ENCODE measurements at places on chromosomes 4 and X.

DNA sequence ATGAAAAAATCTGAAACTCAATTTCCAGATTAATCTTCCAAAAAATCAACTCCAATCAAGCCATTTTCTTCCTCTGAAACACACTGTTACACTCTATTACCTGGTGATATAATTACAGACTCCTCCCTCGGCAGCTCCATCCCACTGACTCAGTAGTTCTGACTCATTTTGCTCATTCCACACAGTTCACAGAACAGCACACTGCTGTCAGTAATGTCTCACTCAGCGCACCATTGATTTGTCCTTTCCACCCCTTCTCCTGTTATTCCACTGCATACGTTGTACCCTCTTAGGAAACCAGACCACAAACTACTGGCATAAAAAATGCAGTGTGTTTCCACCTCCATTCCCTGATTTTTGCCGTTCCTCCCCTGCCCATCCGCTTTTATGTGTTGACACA lies 212.7 kb downstream of the SLIT2 start:
- no peak for DNase-seq

- DNase-seq, result no peak
Measured at GRCh38 chr4:7962609-7963508, 23.2 kb upstream of the AFAP1 start.

DNA sequence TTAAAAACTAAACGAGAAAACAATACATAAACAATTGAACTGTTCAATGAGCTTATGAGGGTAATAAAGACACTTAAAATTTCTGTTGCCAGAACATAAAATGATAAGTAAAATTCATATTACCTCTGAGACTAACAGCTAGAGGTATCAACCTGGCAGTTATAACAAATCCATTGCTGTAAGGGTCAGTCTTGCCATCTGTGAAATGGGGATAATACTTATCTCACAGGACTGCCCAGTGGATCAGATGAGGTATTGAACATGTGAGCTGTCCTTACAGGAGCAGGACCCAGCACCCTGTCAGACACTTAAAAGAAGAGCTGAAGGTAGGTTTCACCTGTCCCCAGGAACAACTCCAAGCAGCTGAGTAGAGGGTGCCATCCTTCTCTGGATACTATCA lies 2.5 kb downstream of the TCEAL3 start:
- no peak for DNase-seq

DNA sequence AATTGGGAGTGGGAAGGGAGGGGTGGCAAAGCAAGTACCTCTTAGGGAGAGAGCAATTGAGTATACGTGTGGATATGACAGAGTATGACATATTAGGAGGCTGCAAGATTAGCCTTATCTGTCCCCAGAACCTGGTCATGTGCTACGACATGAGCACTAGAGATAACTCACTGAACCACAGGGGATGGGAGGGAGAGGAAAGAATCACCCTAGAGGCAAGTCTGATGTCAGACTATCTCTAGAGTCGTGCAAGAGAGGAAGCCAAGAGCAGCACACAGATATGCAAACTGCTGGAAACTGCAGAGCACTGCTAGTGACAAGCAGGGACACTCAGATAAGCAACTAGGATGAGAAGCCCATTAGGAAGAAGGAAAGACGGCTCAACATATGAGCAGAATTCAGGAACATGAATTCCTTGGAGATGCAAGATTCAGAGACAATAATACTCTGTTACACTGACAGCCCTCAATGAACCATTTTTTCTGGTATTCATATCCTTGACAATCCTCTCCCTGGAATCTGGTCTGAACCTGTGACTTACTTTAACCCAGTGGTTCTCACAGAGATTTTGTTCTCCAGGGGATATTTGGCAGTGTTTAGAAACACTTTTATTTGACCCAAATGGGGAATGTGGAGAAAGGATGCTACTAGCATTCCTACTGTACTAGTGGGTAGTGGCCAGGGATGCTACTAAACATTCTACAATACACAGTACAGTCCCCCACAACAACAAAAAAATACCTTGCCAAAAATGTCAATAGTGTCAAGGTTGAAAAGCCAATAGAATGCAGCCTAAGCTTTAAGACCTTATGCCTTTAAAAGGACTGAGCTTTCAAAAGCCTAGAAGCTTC lies 84.0 kb upstream of the BMP2K start:
- no peak for DNase-seq

DNA sequence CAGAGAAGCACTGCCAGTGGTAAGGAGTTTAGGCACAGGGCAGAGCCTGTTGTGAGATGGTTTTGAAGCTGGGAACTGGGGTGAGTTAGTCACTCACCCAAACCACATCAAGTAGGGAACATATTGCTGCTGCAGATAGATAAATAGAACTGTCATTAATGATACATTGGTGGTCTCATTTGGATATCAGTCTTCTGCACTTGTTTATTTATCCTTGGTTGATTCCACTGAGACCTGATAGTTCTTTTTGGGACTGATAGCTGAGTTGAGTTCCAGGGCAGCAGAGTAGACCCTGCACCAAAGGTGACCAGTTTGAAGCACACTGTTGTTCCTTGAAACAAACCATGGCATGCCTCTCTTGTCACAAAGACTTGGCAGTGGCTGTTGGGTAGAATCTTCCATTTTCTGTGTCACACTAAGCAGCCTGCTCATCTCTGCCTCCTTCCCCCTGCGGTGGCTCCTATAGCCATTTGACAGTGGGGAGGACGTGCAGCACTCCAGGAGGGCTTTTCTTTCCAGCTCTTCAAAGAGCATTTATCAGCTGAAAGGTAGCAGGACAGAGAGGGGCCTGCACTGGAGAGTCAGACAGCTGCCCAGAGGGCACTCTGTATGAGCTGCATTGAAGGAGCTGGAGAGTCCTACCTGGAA lies 59.7 kb upstream of the TMEM164 start:
- DNase-seq, result no peak

DNA sequence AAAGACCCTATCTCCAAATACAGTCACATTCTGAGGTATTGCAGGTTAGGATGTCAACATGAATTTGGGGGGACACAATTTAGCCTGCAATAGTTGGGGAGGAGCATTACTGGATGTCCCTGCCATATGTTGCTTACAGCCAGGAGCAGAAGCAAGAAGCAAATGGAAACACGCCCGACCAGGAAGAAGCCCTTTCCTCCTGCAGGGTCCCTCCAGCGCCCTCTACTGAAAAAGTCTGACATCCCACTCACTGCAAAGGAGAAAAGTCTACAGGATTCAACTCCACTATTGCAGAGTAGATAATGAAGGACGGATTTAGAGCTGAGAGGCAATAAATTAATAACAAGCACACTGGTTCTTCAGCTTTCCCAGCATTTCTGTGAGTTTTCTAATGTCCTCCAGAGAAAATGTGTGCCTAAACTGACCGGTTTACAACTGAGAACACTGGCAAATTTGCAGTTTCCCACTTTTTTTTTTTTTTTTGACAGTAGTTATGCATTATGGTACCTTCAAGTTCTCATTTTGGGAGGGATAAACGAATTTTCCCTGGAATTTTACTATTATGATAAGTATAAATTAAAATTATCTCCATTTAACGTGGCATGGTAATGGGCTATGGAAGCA lies 31.7 kb downstream of the COQ2 start:
- DNase-seq, result peak; percentile 33

- no peak for DNase-seq
Measured at GRCh38 chr4:113524096-113524495, 237.4 kb downstream of the CAMK2D start.

GRCh38 chr4:88366460-88366859 lies 12.2 kb upstream of the HERC6 start:
- no peak for DNase-seq

DNA sequence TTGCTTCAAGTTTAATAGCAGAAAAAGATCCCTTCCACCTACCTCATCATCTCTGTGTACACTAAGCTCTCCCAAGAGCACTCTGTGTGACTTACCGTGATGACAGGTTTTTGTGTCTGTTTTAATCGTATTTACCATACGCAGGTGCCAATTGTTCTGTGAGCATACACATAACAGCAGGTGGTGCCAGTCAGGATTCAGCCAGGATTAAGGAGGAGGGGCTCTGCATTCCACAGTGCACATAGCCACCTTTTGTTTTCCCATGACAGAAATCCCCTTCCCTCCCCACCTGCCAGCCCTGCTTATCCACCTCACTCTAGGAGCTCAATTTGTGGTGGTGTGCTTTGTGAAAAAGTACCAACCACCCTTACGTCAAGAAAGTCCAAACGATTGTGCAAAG lies 14.8 kb downstream of the ANK2 start:
- DNase-seq, result no peak

DNA sequence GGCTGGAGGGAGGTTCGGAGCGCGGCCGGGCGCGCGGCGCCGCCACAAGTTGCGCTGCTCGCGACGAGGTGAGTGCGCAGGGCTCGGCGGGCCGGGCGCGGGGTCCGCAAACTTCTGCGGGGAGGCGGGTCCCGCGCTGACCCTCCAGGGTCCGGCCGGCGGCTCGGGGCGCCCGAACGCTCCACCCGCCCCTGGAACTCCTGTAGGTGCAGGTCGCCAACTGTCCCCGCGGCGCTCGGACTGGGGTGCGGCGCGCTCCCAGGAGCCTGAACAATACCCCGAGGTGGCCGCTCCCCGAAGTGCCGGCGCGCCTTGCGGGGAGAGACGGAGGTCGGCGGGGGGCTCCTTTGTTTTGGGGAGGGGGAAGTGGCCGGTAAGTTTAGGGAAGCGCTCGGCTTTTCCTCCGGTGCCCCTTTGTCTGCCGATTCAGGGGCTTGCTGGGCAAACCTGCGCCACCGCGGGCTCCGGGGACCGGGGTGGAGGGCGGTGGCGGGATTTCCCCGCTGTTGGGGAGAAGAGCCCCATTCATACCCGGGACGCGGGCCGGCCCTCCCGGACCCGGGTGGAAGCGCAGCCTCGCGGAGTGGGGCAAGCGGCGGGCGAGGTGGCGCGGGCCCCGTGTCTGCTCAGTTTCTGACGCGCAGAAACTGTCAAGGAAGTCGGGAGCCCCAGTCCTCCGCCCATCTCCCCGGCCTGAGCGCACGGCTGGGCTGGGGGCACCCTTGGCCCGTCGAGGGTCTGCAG lies 694 bp downstream of the TBL1X start:
- peak; percentile 12 for DNase-seq

DNA sequence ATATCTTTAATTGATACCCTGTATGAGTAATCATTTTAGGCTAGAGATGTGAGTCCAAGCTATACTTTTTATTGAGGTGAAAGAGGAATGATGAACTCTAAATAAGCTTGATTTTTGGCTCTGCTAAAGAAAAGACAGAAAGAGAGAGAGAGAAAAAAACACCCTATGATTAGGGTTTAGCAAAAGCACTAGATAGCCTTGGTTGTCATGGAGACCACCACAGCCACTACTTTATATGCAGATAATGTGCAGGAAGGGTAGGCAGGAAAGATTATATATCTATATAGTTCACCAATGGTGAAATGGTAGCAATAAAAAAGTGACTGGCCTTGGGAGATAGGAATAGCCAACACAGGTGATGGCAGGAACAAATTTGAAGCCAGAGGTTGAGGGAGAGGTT lies 69.9 kb upstream of the CAMK2D start:
- DNase-seq, result no peak

- no peak for DNase-seq
Measured at GRCh38 chr4:182825786-182826185, 91.4 kb downstream of the DCTD start.

DNA sequence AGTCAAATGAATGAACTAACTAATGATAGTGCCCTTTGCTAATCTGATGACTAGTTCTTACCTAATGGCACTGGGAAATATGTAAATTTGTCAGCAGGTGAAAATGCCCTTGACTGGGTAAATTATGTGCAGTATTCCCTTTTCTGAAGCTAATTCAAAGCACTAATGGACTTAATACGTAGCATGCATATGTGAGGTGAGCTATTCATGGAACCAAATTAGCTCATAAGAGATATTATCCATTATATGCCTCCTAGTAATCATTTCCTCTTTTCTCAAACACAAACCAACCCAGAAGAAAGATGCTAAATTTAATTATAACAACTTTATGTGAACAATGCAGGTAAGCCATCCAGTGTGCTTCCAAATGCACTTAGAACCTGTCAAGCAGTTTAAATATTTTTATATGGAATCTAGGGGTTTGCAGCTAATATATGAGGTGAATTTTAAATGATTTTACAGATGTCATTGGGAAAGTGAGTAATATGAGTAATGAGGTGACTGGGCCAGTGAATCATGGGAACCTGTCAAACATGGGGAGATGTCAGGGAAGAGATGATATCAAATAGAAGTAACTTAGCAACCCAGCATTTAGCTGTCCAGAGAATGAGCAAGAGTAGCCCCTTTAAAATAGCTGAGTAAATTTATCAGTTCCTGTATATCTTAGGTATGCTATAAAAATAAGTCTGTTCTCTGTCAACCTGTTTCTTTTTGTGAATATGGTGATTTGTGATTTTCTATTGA lies 315.0 kb downstream of the AFF2 start:
- DNase-seq, result no peak

GRCh38 chrX:133638285-133638684 lies 223.0 kb upstream of the GPC4 start:
- DNase-seq, result no peak

DNA sequence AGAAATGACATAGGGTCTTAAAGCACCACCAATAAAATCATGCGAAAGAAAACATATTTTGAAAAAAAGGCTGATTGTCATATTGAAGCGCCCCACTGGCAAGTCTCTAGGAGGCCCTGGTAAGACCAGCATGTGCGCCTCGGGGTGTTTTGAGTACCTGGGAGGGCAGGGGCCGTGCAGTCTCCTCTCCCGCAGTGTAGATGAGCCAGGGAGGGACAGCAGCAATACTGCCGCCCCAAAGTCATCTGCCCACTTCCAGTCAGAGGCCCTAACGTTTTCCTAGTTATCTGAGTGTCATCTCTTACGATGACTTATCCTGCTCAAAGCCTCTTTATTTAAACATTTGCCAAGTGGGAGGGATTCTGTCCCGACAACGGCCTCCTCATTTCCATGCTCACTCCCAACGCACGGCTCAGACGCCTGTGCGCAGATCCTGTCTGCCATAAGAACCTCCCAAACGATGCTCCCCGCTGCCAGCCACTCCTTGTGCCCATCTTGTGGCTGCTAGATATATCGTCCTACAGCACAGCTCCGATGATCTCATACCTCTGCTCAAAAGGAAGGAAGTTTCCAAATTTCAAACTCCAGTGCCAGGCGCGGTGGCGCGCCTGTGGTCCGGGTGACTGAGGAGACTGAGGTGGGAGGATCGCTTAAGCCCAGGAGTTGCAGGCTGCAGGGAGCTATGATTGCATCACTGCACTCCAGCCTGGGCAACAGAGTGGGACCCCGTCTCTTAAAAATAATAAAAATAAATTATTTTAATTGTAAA lies 17.2 kb upstream of the SCRG1 start:
- no peak for DNase-seq

DNA sequence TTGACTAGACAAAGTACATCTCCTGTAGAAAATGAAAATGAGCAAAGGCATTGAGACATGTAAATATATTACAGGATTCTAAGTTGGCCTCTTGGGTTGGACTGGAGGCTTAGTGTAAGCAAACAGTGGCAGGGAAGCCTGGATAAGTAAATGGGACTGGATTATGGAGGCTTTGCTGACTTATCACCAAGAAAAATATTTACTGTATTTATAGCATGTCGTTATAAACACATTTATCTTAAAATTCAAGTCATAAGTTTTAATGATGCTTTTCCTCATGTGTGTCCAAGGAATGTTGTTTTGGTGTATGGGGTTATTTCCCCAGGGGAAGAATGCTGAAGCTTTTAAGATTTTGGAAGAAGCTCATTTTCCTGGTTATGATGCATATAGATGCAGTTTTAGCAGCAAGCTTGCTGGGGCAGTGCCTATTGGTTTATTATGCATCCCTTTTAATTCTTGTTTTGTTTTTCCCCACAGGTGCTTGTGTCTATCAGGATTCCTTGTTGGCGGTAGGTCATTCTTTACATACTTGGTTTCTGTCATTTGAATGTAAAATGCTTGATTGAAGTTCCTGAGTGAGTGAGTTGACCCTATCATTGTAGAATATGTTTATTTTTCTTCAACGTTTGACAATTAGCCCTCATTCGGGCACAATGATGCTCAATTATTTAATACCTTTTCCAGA lies 8.5 kb downstream of the FRAS1 start:
- DNase-seq, result no peak

Data from stimulated activated CD8-positive, alpha-beta memory T cell treated with anti-CD3 and anti-CD28 coated beads, Interleukin-12 subunit alpha, Interleukin-12 subunit beta, amount 100 ng/mL, for 4 hours (primary cell).